ENCODE measurements at places on chromosomes 6 and 20. TPM values are rescaled to one million over a fixed set of nuclear protein-coding genes. Genes with fewer than 3 reads are reported as not detected.

DNA sequence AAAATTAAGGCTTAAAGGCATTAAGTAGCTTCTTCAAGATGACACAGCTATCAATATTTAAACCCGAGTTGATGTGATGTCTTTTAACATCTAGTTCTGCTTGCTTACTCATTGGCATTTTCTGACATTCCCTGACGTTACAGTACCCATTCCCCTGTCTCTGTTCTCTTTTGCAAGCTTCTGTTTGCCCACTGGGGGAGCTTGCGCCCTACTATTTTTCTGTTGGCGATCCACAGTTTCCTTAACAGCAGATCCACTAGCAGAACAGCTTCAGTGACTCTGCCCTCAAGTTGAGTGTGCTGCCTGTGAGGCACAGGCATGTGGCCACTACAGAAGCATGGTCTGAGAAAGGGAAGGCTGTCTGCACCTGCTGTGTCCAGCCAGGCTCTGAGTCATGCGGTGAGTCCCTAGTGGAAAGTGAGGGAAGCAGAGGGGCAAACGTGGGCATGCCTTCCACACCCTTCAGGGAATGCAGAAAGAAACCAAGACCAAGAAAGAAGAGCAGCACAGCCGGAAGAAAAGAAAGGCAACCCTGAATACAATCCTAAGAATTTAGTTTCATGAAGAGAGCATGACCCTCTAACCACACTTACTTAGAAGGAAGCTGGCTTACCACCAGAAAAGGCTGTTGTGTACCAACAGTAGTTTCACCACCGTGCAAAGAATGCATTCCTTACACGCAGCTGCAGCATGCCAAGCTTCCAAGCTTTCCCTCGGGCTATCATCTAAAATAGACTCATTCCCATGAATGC, 97.7 kb upstream of the VGLL2 start:
- no peak for DNase-seq

MYLK4 gene
- total RNA-seq = 0.51 TPM

DNA sequence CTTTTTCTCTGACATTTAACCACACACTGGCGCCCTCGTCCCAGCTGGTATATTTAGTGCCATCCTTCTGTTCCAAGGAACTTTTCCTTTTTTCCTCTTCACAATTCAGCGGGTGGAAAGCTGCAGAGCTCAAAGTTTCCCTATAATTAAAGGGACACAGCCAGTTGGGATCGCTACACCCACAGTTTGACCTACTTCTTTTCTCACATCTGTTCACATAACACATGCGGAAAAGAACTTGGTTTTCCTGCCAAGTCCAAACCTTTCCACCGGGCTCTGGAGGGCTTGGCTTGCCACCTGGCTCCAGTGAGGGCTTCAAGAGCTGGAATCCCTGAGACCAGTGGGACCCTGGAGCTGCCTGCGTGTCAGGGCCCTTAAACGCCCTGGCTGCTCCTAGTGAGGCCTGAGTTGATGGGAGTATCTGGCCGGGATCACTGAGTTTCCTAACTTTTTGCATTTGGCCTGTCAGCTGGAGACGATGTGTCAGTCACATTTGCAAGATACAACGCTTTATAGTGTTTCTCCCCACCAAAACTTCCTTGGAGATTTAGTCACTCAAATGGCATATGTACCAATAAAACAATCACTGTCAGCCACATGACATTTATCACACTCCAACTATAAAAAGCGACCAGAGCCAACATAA, 176.0 kb downstream of the SASH1 start:
- DNase-seq = no peak

- DNase-seq = no peak
These were observed 78.5 kb upstream of the AHI1 start for GRCh38 chr6:135576055-135576454.

QRSL1 gene
- total RNA-seq = 12.6 TPM

GRCh38 chr6:99189823-99190721, 159.4 kb downstream of the FAXC start:
- no peak for DNase-seq

DNA sequence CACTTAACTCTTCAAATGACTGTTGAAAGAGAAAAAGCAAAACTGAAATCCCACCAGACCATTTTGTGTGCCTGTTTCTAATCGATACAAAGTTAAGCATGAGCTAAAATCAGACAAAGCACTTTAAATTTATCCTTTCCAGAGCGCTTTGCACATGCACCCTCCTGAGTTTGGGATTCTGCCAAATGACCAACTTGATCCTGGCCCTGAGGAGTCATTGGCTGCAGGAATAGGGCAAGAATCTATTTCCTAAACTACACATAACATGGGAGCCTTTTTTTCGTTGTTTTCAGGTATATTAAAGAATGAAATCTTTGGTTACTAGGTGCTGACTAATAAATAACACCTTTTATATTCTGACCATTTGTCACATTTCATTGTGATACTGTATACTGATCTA, 23.8 kb upstream of the MTHFD1L start:
- no peak for DNase-seq

MACROD2 gene
- 0.85 TPM for total RNA-seq

TMEM151B gene
- not detected for total RNA-seq

TINAG gene
- not detected for total RNA-seq

DEFB118 gene
- not detected for total RNA-seq

DNA sequence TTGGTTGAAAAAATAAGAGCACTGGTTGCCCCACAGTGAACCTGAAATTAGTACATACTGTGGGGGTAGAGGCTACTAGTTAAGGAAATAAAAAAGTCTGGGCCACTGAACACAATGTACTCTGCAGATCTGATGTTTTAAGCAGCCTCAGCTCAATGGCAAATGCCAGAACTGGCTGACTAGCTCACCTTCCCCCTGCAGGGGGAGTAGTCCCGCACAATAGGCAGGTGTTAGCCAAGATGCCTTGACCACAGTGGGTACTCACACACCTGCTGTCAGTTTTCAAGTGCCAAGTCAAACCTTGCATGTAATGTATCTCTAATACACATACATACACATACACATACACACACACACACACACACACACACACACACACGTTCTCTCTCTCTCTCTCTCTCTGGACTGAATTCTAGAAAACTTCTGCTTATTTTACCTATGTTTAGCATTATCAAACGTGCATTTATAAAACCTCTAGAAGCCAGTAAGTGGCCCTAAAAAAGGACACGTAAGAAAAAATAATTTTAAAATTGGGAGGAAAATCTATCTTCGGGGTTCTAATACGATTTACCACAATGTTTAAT, 36.1 kb downstream of the GMDS start:
- peak; percentile 73 for DNase-seq

DNA sequence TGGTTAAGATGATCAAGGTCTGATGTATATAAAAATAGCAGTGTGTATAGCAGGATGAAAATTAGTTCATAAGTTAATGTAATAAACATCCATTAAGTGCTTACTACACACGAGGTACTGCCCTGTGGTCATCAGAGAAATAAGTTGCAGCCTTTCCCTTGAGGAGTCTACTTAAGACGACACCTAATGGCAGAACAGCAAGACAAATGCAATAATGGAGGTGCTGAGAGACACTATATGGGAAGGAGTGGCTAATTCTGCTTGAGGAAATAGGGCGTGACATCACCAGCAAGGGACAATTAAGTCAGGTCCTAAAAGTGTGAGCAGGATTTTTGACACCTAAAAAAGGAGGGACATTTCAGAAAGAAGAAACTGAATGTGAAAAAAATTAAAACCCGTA, 75.2 kb downstream of the BACH2 start:
- DNase-seq = no peak

DNA sequence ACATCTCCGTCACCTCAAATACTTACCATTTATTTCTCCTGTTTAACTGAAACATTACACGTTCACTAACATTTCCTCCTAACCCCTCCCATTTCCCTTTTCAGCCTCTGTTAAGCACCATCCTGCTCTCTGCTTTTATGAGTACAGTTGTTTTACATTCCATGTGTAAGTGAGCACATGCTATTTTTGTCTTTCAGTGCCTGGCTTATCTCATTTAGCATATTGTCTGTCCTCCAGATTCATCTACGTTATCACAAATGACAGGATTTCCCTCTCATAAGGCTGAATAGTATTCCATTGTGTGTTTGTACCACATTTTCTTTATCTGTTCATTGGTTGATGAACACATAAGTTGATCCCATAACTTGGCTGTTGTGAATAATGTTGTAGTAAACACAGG, 22.7 kb downstream of the TAF11 start:
- peak; percentile 94 for DNase-seq

DNA sequence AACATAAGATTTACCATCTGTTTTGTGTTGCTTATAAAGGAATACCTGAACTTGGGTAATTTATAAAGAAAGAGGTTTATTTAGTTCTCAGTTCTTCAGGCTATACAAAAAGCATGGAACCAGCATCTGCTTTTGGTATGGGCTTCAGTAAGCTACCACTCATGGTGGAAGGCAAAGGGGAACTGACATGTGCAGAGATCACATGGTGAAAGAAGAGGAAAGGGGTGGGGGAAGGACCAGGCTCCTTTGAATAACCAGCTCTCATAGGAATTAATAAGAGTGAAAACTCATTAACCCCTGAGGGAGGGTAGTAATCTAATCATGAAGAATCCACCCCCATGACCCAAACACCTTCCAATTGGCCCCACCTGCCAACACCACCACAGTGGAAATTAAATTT, 89.5 kb upstream of the TMEM170B start:
- DNase-seq = no peak

- no peak for DNase-seq
These were observed 108.7 kb upstream of the LRFN2 start for GRCh38 chr6:40695750-40696415.

- DNase-seq = no peak
These were observed 124.4 kb upstream of the PRL start for GRCh38 chr6:22421198-22421597.

GRCh38 chr20:62793757-62794006, 2.6 kb upstream of the MRGBP start:
- peak; percentile 44 for DNase-seq

- DNase-seq = no peak
These were observed 7.8 kb upstream of the NCOA3 start for GRCh38 chr20:47493963-47494293.

- no peak for DNase-seq
These were observed 45.6 kb upstream of the SLC22A1 start for GRCh38 chr6:160076009-160076408.

All from dermis blood vessel endothelial cell (primary cell).